G401 (cell line): ENCODE measurements at places on chromosomes 3 and 15.

DNA sequence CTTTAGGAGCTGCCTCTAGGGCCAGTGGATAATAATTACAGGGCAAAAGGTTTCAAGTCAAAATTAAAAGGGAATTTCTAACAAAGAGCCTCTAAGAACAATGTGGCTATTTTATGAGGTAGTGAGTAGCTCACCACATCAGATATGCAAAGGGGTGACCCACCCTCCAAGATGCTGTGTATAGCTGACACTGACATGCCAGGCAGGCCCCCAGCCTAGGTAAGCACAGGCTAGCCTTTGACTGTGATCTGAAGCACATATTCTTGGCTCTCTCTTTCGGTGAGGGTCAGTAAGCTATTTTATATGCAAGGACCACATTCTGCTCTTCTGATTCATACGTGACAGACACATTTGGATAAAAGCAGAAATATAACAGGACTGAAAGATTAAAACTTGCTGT is 2.8 kb upstream of the THSD4 start:
- DNase-seq = no peak

GRCh38 chr15:100043068-100043641 is 298.6 kb downstream of the ADAMTS17 start:
- DNase-seq = no peak

GRCh38 chr3:22887664-22888291 is 315.3 kb upstream of the UBE2E2 start:
- peak; percentile 61 for DNase-seq

GRCh38 chr3:51384055-51384725 is 901 bp upstream of the MANF start:
- no peak for DNase-seq

DNA sequence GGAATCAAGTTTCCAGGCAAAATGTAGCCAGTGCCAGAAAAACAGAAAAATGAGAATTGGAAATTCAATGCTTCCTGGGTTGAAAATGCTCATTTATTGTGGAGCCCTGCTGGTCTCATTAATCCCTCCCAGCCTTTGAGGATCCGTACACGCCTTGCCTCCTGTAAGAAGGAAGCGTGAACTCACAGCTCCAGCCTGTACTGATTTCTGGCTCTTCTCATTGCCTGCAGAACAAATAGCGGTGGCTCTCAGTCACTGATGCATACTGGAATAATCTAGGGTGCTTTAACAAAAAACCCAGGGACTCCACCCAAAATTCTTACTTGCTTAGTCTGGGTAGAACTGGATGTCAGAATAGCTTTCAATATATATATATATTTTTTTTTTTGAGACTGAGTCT is 29.3 kb upstream of the SLC24A5 start:
- no peak for DNase-seq

- DNase-seq = no peak
Measured at GRCh38 chr3:158165730-158166129, 55.8 kb downstream of the RSRC1 start.

GRCh38 chr3:183933160-183933559 is 48.5 kb upstream of the PARL start:
- DNase-seq = no peak

GRCh38 chr3:130779031-130779430 is 32.4 kb upstream of the PIK3R4 start:
- no peak for DNase-seq

- DNase-seq = peak; percentile 82
Measured at GRCh38 chr3:58568572-58569286, 8.5 kb downstream of the FAM107A start.
